ENCODE measurements at places on chromosomes 4 and X. TPM values are rescaled to one million over a fixed set of nuclear protein-coding genes. Genes with fewer than 3 reads are reported as not detected.
A peak's percentile ranks its signal among the peaks of the same experiment; 100 is the strongest.

- DNase-seq: no peak
Measured at GRCh38 chrX:11272290-11272689, 20.9 kb upstream of the AMELX start.

GRCh38 chrX:39470588-39471407 lies 627.0 kb downstream of the BCOR start:
- DNase-seq: no peak

GRCh38 chr4:48669086-48669485 lies 111.0 kb downstream of the FRYL start:
- no peak for DNase-seq

DNA sequence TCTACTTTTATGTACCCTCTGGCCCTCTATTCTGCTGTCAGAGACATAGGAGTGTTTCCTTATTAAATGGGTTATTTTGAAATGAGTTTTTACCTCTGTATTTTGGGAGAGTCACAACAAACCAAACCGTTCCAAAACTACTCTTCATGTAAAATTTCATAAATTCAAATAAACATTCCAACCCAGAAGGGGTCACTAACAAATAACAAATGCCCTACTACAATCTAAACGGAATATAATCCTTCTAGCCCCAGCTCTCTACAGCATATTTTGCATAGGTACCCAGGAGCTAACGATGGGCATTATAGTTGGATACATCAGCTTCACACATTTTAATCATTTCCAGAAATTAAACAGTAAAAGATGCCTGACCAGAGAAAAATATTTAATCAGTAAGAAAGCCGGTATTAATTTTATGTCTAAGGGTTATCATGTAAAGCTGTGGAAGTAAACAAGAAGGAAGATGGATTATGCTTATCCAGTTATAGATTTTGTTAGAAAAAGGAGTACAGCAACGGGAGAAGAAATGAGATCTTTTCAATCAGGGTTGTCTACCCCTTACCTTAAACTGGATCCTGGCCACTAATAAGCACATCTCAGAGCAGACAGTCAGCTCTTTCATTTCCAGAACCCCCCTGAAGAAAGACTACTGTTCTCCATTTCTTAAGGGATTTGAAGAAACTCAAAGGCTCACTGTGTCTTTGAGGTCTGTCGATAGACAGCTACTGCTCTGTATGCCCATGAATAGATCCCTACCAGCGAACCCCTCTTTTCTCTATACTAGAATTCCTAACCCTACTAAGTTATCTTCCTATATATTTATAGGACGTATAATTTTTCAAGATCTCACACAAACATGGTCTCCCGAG lies 1.2 kb downstream of the UGDH start:
- no peak for DNase-seq

DNA sequence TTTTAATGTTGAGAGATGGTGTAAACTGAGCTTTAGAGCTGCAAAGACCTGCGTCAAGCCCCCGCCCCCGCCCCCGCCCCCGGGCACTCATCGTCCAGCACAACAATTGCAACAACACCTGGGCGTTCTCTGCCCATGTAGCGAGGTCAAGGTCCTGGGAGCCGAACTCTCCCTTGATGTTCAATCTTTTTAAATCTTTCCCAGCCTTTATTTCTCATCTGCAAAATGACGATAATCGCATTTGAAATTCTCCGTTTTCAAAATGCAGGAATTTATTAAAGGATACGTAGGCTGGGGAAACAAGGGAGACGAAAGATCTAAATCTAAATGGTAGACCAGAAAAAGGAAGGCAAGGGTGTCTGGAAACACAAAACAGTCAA lies 648 bp upstream of the MSMO1 start:
- no peak for DNase-seq

The NLGN3 gene
- total RNA-seq: 17.9 TPM

The XAGE1B gene
- not detected for total RNA-seq

GRCh38 chrX:45598861-45599260 lies 398.2 kb upstream of the DIPK2B start:
- no peak for DNase-seq

The CDKN2AIP gene
- total RNA-seq: 29.7 TPM

DNA sequence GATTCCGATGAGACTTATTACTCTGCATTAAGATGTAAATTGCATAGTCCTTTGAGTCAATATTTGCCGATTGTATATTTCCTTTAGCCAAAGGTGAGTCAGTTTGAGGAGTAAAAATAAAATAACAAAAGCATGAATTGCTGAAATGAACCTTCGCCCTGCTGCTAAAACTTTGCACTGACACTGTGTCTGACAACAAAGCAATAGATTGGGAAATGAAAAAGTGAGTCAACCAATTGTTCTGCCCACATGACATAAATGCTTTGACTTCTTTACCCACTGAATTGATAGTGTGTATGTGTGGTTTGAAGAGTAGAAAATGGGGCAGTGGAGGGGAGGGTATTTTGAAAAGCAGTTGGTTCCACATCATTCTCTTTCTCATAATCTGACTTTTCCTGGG lies 88.4 kb upstream of the AFF2 start:
- no peak for DNase-seq

The MGAT4D gene
- total RNA-seq: not detected

The ZBTB49 gene
- total RNA-seq: 9.7 TPM

GRCh38 chr4:128168701-128169100 lies 107.6 kb downstream of the LARP1B start:
- DNase-seq: no peak

- no peak for DNase-seq
Measured at GRCh38 chrX:112818114-112819007, 22.3 kb downstream of the AMOT start.

The RHOXF1 gene
- total RNA-seq: not detected

GRCh38 chrX:8462488-8462887 lies 2.1 kb upstream of the VCX3B start:
- DNase-seq: no peak

DNA sequence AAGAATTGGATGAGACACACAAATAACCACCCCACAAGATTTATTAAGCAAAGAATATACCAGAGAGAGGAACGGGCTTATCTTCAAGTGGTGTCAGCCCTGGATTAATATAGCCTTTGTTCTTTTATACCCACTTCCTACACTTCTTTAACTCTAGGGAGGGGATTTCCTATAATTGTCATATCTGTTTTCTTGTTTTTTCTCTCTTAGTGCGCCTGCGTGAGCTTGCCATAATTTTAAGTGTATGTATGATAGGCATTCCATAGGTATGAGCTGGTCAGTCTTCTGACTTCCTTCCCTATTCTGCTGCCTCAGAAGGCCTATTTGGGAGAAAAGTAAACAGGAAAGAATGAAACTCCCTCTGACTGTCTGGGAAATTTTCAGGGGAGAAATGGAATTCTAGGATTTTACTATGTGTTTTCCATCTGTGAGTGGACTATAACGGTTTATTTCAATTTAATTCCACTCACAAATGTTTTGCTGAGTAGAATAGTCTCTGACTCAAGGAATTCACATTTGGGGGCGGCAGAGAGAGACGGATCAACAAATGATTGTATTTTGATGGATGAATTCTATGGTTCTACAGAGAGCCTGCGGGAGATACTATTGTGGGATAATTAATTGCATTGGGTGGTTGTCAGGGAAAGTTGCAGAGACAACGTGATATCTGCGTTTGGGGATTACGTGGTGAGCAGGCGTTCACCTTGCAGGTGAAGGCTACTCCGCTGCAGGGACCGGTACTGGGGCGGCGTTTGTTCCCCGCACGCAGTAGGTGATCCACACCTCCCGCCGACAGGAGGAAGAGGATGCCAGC lies 626 bp upstream of the CEP135 start:
- DNase-seq: no peak

The GALNTL6 gene
- 1.7 TPM for total RNA-seq

GRCh38 chr4:150070464-150071170 lies 7.6 kb upstream of the DCLK2 start:
- no peak for DNase-seq

GRCh38 chr4:54840992-54841768 lies 183.4 kb downstream of the KIT start:
- DNase-seq: no peak

The DGKK gene
- 0.98 TPM for total RNA-seq

GRCh38 chr4:25505637-25505991 lies 128.6 kb downstream of the ANAPC4 start:
- DNase-seq: no peak

The PCSK1N gene
- total RNA-seq: 109 TPM

DNA sequence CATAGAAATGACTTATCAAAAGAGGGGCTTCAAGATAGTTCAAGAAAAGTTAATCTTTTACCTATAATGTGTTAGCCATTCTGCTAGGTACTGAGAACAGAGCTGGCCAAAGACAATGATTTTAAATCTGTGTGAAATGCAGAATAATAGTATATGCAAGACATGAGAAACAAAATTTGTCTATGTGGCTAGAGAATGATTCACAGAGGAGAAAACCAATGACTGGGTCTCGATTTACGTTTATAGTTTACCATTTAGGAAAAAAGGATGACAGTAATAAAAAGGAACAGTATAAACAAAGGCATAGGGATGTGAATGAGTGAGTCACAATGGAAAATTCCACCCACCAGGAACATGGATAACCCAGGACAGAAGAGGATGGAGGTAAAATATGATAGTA lies 31.9 kb downstream of the NPFFR2 start:
- no peak for DNase-seq

GRCh38 chrX:55161581-55161980 lies 58.6 kb upstream of the PAGE5 start:
- no peak for DNase-seq

DNA sequence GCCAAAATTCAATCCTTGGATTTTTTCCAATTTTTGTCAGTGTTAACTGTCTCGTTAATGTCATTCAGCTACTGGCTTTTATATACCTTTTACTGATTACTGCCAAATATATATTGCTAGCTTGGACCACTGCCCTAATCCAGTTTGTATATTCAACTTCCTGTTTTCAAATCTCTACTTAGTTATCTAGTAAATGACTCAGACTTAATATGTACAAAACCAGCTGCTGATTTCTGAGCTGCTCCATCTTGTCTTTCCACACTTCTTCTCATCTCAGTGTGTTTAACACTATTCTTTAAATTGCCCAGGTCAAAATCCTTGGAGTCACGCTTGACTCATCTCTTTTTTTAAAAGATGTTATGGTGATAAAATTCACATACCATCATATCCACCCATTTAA lies 1196.7 kb downstream of the RAPGEF2 start:
- no peak for DNase-seq

The LARP7 gene
- 43.5 TPM for total RNA-seq

DNA sequence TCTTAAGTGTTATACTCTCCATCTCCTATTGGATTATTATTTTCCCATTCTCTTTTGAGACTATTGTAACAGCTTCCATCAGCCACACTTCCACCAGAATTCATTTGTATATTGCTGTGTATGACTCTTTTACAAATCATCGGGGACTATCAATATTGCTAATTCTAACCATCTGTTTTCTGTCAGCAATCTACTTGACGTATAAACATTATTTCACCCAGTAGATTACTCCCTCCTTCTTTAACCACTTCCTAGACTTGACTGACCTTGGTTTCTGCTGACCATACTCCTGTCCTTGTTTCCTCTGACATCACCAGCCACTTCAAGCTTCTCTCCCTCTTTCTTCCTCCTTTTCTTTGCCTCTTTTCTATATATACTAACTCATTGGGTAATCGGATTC lies 402.9 kb downstream of the PCDH18 start:
- DNase-seq: no peak

DNA sequence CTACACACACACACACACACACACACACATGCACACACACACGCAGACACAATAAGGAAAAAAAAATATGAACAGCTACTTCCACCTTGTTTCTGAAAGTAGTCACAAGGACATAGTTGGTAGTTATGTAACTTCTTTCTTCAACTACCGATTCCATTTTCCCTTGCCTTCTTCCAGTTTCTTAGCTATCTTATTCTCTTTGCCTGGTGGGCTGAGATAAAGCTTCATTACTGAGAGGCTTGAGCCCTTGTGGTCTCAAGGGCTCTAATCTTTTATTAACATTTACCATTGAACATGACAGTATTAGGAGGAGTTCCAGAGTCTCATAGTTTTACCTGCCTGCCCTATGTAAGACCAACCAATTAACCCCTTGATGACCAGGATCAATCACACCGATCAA lies 8.9 kb upstream of the SMIM10 start:
- DNase-seq: no peak

The EVC2 gene
- 4.5 TPM for total RNA-seq

The ADH4 gene
- total RNA-seq: 3.7 TPM

The ZCCHC12 gene
- 0.64 TPM for total RNA-seq

DNA sequence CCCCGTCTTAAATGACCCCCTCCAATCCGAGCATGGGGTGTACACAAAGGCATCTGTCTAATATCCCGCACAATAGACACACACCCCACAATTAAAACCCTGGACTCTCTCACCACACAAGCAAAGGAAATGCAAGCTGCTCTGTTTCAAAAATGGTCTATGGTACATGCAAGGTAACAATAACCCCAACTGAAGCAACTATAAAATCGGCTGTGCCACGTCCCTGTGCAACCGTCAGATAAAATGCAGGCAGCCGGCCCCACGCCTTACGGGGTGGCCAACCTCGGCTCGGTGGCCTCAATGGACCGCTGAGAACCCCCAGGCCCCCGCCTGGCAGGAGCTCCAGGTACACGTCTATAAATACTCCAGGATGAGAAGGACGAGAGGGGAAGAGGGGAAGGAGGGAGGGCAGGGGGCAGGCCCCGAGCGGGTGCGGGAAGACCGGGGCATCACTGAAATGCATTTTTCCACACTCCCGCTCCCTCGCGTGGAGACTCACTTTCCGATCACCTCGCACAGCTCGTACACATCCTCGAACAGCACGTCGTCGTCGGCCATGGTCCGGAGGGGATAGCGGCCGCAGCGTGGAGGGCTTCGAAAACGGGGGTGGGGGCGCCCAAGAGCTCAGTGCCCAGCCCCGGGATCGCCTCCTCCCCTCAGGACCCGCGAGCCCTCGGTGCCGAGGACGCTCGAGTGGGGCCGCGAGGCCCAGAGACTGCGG lies 763 bp downstream of the CASK start:
- peak; percentile 71 for DNase-seq

The XAGE3 gene
- total RNA-seq: not detected

GRCh38 chr4:79290376-79290775 lies 35.5 kb downstream of the NAA11 start:
- DNase-seq: no peak

The TRIML2 gene
- 3.4 TPM for total RNA-seq

The SORCS2 gene
- total RNA-seq: 13.4 TPM

The CCDC160 gene
- 0.55 TPM for total RNA-seq

DNA sequence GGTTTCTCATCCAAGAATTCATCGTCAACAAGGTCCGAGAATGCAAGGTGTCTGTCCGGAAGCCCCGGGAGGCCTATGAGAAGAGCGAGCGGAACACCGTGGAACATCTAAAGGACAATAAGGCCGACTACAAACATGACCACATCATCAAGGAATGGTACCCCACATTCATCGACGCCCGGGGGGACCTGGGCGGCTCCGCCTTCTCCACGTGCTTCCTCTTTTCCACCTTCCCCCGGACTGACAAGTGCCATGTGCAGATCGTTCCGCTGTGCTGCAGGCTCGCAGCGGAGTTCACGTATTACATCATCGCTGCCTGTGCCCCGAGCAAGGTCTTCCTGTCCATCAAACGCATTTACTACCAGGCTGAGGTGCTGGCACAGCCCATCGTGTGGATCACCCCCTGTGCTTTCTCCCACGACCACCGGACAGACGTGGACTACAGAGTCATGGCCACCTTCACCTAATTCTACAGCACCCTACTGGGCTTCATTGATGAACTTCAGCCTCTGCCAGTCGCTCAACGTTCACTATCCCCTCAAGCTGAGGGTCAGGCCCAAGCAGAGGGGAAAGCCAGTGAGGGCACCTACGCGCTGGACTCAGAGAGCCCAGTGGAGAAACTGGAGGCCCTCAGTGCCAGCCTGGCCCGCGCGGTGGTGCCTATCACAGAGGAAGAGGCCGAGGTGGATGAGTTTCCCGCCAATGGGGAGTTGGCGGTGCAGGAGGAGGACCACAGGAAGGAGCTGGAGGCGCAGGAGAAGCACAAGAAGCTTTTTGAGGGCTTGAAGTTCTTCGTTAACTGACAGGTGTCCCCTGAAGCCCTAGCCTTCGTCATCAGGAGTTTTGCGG lies 125.9 kb upstream of the PABPC4L start:
- DNase-seq: no peak

Measured in type B pancreatic cell (in vitro differentiated cells).